ENCODE measurements at places on chromosomes 3 and 15.

- DNase-seq, result no peak
Measured at GRCh38 chr3:110311541-110311940, 760.1 kb upstream of the NECTIN3 start.

- no peak for DNase-seq
Measured at GRCh38 chr3:70186221-70186620, 126.2 kb downstream of the MDFIC2 start.

DNA sequence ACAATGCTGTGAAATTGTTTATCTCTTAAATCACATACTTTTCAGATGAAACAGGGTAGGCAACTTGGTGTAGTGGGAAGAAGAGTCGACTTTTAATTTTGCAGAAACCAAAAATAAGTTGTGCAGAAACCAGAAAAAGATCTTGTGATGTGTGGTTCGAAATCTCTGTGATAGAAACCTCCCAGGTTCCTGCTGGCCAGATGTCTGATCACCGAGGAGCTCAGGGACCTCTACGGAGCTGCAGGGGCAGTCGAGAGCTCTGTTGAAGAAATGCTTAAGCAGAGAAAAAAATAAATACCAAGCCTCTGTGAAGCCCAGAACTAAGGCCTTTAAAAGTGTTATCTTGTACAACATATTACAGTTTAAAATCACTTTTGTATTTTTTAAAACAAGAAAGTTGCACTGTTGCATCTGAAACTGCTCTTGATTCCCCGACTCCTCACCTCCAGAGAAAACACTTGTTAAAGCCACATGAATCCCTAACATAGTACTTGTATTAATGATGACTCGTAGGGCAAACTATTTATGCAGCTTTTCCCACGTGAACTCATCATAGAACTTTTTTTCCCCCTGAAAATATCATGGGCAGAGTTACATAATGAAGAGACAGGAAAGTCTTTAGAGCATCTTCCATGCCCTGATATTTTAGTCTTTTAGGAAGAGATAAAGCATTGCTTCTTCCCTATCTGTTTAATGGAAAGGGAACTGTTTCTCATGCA is 51.3 kb downstream of the CCK start:
- DNase-seq, result no peak

- no peak for DNase-seq
Measured at GRCh38 chr3:115666920-115667737, 43.8 kb downstream of the GAP43 start.

DNA sequence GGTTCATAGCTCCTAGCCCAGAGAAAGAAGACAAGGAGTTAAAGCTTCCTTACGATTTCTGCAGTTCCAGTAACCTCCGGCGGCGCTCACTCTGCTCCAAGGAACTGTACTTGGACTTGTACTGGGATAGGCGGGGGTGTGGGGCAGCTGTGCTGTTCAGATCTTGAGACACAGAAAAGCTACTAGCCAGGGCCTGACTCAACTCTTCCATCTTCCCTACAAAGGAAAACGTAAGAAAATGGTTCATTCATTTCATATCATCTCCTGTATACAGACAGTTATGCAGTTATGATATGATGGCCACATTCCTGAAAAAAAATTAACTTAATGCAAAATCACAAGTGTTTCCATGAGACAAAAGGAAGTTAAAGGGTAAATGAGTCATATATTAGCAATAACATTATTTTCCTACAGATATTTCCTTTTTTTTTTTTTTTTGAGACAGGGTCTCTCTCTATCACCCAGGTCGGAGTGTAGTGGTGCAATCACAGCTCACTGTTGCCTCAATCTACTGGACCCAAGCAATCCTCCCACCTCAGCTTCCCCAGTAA is 4.6 kb downstream of the SNUPN start:
- peak; percentile 97 for DNase-seq

DNA sequence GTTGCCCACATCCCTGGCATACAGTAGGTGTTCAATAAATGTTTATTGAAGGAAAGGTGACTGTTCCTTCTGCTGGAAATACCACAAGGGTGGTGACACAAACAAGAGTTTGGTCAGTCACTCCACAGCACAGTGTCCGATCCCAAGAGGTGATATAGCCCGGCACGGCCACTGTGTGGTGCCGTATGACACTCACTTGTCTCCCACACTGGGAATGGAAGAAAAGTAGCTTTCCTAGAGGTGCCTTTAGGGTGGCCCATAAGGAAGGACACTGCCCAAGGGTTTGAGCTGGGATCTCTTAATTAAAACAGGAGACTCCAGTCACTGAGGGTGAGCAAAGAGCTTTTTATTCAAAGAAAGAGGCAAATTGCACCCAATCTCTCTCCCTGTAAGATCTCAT is 40.5 kb downstream of the TGM4 start:
- no peak for DNase-seq

GRCh38 chr3:179739816-179740594 is 87.2 kb downstream of the USP13 start:
- no peak for DNase-seq

GRCh38 chr3:23916886-23917678 is at the start of the genes NKIRAS1 and RPL15:
Gene NKIRAS1, minus strand, starts transcription at chr3:23916990. Its CDS starts 6,086 bp downstream, at chr3:23910904.
Gene RPL15, plus strand, starts transcription at chr3:23917132. Its CDS starts 728 bp downstream, at chr3:23917860.
- DNase-seq, result peak; percentile 98

DNA sequence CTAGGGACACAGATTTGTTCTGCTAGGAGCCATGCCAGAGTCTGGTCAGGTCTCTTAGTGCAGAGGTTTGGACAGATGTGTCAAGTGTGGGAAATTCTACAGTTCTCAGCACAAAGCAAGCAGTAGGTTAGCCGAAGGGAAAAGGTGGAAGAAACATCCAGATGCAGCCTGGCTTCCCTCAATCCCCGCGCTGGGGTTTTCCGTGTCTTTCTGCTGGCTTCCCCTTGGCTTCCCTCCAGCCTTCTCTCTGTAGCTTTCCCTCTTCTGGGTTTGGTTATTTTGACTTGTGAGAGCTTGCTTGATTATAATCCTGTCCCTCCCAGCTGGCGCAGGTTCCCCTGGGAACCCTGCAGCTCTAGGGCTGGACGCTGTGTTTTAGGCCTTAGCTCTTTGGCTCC is 4.1 kb downstream of the TF start:
- no peak for DNase-seq

DNA sequence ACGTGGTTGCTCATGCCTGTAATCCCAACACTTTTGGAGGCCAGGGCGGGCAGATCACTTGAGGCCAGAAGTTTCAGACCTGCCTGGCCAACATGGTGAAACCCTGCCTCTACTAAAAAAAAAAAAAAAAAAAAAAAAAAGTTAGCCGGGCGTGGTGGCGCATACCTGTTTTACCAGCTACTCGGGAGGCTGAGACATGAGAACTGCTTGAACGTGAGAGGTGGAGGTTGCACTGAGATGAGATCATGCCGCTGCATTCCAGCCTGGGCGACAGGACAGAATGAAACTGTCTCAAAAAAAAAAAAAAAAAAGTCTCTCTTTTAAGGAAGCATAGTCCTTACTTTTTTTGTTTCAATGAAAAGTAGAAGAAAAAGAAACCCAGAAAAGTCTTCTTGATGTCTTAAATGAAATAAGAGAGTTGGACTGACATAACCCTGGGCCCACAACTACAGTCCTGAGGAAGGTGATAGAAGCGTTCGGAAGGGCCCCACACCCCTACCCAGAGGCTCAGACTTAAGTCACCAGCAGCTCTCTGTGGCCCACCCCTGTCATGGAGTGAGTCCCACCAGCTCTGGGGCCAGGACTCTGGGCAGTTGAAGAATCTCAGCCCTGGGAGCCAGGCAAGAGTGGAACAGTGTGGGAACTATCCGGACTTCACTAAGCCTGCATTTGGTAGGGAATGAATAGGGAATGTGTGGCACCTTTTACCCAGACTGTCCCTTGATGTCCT is 2.6 kb downstream of the NME9 start:
- DNase-seq, result no peak

GRCh38 chr3:190532731-190533203 is 18.9 kb downstream of the IL1RAP start:
- no peak for DNase-seq
